ENCODE measurements at places on chromosomes 7 and 10.
A peak's percentile ranks its signal among the peaks of the same experiment; 100 is the strongest.

- DNase-seq: no peak
Observed at GRCh38 chr7:2312267-2312929, 1.8 kb downstream of the SNX8 start.

DNA sequence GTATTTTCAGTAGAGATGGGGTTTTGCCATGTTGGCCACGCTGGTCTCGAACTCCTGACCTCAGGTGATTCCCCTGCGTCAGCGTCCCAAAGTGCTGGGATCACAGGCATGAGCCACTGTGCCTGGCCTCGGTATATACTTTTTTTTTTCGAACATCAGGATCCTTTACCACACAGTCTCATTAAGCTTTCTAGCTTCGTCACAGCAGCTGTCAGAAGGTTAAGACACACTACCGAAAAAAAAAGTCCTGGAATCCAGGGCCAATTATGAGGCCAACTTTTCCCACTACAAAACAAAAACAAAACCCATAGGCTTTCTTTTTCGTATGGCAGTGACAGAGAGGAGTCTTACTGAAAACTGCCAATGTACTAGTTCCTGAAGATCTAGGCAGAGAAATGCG, 30.7 kb downstream of the ZC3HC1 start:
- DNase-seq: no peak

GRCh38 chr7:3579638-3580219, 278.7 kb downstream of the SDK1 start:
- no peak for DNase-seq

DNA sequence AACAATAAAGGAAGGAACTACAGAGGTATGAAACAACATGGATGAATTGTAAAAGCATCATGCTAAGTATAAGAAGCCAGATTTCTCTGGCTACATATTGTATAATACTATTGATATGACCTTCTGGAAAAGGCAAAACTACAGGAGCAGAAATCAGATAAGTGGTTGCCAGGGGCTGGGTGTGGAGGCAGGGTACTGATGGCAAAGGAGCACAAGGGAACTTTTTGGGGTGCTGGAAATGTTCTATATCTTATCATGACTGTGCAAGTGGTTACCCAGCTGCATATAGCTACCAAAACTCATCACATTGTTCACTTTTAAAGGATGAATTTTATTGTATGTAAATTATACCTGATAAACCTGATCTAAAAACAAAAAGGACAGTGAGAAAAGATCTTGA, 72.4 kb downstream of the SKAP2 start:
- DNase-seq: no peak

DNA sequence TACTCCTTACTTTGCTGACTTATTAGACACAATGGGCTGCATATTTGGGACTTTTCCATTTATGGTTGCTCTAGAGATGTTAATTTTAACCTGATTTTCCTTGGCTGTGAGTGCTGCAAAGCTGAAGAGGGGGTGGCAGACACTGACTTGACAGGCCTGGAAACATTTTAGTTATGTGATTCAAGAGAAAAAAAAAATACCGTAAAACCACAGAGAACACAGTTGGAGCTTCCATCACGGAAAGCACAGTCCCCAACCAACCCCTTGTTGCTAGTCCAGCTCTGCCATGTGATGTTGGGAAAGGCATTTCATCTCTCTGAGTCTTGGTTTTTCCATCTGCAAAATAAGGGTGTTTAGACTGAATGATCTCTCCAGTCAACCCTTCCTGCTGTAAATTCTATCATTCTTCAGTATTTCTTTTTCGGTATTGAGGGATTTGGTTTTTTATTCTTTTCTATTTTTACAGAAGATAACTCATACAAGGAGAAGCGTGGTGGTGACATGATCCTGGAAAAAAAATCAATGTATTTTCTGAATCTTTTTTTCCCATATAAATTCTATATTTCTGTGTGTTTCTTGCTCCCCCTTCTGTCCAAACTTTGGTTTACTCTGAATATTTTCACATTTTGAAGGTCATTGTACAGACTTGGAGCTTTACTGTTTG, 246.1 kb downstream of the REEP3 start:
- DNase-seq: peak; percentile 65

GRCh38 chr7:50588937-50589336, 23.7 kb upstream of the DDC start:
- DNase-seq: no peak

GRCh38 chr10:50552308-50552707, 71.4 kb downstream of the SGMS1 start:
- peak; percentile 83 for DNase-seq

GRCh38 chr7:55518836-55519235, 53.5 kb downstream of the VOPP1 start:
- no peak for DNase-seq

GRCh38 chr7:83984591-83984990, 210.0 kb downstream of the SEMA3A start:
- no peak for DNase-seq

DNA sequence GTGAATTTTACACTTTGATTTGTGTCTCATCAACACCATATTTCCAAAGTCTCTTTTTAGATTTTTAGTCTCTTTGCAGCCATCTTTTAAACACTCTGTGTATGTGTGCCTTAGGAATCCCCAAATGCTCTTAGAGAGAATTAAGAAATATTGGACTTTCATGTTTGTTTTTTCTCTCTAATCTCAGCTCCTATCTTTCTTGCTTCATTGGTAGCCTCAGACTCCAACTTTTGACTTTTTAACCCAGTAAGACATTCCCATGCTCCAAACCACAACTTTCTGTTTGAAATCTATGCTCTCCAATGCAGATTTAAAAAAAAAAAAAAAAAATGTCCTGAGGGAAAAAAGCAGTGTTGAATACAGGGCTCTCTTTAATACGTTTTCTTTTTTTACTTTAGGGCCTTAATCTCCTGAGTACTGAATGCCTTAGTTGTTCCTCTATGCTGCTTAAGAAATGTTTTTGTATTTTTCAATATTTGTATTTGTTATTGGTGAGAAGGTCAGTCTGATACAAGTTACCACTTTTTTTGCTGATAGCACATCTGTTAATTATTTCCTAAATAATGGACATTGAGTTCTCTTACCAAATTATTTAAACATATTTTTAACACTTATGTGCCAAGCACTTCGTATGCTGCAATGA, 489.9 kb downstream of the NXPH1 start:
- DNase-seq: no peak

GRCh38 chr10:44060221-44060620, 324.7 kb downstream of the CXCL12 start:
- no peak for DNase-seq

DNA sequence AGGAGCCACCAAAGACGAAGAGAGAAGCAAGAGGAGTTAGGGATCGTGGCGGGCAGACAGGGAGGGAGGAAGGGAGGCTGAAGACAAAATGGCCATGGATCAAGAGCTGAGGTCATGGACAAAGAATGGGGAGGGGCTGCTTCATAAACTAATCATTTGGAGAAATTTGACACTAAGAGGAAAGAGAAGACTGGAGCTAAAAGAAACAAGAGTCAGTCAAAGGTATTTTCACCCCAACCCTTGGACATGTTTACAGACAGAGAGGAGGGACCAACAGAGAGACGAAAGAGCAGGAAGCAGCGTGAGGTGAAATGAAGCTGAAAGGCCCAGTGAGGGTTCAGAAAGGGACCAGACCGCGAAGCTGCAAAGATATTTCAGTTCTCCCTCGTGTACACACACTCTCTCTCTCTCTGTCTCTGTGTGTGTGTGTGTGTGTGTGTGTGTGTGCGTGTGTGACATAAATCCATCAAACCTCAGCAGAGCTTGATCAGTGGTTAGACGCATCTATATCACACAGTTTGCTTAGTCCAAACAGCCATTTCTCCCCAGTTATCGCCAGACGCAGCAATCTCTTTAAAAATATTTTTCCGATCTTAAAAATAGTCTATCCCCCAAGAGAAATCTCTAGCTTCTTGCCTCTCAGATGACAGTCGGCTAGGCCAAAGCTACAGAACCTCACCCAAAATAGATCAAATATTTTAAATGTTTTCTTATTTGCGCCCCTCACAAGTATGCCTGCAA, 12.5 kb upstream of the CALD1 start:
- DNase-seq: no peak

DNA sequence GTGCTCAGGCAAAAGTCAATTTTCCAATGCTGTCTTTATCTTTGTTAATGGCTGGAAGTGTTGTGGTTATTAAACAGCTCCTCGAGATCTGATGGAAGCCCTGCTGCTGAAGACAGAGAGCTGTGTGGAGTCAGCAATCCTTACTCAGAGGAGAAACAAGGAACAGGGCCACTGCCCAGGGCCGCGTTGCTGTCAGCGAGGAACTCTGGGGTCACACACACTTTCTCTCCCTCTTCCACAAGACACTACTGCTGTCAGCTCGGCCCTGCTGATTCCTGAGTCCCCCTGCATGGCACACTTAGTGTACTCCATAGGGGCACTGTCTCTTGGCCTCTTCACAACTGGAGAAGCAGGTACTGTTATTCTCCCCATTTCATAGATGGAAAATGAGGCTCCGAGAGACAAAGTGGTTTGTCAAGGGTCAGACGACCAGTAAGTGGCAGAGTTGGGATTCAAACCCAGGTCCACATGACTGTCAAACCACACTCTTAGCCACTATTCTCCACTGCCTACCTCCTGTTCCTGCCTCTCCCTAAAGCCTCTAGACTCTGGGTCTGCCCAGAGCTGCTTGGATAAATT, 29.3 kb upstream of the PDCD4 start:
- DNase-seq: no peak

GRCh38 chr10:3468919-3469638, 296.5 kb upstream of the PITRM1 start:
- DNase-seq: peak; percentile 81

DNA sequence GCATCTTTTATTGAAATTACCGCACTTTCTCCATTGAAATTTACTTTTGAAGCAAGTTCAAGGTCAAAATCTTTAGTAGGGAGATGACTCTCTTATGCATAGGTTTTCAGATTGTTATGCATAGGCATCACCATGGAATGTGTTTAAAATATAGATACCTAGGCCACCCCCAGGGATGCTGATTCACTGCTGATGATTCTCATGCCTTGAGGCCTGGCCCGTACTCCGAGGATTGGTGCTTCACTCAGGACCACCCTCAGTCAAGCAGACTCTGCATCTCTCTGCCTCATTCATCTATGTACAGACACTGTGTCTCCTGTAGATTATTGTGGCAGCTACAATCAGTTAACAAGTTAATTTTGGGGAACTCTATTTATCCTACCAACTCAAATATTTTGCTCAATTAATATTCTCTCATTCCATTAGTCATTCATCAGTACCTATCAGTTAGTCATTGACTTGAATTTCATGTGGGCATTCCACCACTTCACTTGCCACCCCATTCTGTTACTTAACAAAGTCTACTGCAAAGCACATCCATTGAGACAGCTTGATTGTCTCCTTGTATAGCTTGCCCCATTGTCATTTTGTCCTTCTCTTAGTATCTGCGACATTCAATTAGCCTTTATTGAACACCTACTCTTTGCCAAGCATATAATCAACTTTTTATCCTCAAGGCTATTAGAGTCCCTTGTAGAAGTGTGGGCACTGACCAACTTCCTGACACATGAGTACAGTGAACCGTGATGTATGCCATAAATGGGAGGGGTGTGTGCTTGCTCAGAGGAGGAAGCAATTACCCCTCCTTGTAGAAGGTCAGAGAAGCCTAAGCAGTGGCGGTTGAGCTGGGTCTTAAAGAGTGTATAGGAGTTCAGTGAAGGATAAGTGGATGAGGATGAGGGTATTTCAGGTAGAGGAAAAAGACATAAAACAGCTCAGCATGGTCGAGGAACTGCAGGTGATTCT, 255.6 kb upstream of the BMPER start:
- no peak for DNase-seq

GRCh38 chr7:28623863-28624262, 211.5 kb downstream of the CREB5 start:
- DNase-seq: no peak

GRCh38 chr7:157360483-157361025, 23.8 kb downstream of the DNAJB6 start:
- no peak for DNase-seq

- DNase-seq: peak; percentile 77
Observed at GRCh38 chr10:113958631-113959382, 84.9 kb upstream of the ADRB1 start.

DNA sequence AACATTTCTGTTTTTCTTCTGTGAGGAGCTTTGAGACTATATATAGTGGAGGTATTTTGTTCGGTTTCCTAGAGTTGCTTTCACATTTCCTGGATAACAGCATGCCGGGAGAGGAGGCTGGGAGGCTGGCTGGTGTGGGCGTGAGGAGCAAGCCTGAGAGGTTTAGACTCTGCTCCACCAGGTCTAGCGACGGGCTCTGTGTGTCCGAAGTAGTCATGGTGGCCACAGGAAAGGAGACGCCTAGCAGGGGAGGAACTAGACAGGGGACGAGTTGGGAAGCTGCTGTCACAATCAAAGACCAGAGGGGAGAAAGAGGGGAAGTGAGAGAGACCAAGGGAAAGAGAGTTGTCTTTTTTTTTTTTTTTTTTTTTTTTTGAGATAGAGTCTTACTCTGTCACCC, 19.6 kb downstream of the PTPRE start:
- DNase-seq: no peak

DNA sequence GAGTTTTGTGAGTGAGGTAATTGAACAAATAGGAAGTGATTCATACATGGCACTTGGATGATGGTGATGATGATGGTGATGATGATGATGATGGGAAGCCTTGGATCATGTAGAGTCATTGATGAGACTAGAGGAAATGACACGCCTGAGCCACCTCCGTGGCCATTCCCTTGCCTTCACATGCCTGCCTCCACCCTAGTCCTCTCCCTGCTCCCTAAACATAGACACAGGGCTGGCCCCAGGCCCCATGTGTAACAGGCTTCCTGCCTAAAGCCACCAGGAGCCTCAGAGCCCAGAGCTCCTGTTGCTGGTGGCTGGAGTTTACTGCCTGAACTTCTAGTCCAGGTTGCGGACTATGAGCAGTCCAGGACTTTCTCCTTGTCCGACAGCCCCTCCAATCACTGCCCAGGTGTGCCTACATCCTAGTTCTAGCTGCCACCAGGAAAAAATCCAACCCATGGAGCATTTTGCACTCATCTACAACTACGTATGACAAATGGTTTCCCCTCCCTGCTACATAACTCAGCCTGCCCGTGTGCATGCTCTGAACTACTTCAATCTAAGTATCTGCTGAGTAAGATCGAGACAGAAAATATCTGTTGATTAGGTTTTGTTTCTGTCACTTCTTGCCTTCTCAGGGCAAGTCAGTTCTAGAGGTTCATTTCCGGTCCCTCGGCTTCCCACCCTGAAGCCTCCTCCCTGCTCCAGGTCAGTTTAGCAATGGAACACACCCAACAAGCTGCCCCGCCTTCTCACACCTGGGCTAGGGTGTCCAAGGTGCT, 35.5 kb upstream of the KDM7A start:
- DNase-seq: no peak

GRCh38 chr7:76330673-76331072, 28.1 kb downstream of the YWHAG start:
- no peak for DNase-seq

- no peak for DNase-seq
Observed at GRCh38 chr10:5041471-5042023, 37.9 kb upstream of the AKR1C2 start.

- peak; percentile 32 for DNase-seq
Observed at GRCh38 chr7:87413951-87414793, 61.3 kb downstream of the ABCB4 start.

GRCh38 chr10:80171248-80171660, 34.1 kb downstream of the ANXA11 start:
- no peak for DNase-seq

GRCh38 chr7:114740095-114740494, 181.8 kb upstream of the MDFIC start:
- DNase-seq: no peak

Data from non-pigmented ciliary epithelial cell (primary cell).